T follicular helper cell (primary cell): ENCODE measurements at places on chromosomes 11 and 22.

- DNase-seq: no peak
Measured at GRCh38 chr11:60362241-60362640, 16.1 kb upstream of the MS4A7 start.

- DNase-seq: peak; percentile 60
Measured at GRCh38 chr22:38114484-38115398, 4.3 kb upstream of the BAIAP2L2 start.

DNA sequence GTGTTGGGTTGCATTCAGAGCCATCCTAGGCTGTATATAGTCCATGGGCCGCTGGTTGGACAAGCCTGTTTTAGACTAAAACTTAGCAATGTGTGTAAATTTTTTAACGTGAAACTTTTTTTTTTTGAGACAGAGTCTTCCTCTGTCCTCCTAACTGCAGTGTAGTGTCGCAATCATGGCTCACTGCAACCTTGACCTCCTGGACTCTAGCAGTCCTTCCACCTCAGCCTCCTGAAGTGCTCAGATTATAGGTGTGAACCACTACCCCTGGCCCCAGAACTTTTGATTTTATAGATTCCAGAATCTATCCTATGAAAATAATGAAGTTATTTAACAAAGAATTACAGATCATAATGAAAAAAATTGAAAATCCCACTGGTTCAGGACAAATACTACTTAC, 29.9 kb upstream of the PANX2 start:
- no peak for DNase-seq

DNA sequence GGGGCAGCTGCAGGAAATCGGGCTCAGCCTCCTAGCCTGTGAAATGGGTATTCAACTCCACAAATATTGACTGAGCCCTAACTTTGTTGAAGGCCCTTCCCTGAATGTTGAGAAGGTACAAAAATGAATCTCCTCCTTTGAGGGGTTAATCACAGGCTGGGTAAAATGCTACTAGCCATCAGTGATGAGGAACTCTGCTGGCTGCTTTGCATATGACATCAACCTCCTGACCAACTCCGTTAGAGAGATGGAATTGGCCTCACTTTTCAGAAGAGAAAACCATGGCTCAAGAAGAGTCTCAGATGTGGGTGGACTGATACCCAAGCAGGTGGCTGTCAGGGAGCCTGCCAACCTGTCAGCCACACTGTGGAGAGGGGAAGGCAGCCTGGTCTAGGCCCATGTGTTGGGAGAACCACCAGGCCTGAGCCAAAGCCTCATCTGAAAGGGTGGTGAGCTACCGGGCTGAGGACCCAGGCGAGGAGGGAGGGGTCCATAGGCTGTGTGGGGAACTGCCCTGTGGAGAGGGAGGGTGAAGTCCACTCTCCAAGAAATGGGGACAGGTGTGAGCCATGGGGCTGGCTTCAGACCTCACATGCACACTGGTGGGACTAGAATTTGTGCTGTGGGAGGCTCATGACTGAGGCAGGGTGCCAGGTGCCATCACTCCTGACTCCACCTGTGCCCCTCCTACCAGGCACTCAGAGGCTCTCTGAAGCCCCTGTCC, 11.8 kb downstream of the CDCA5 start:
- no peak for DNase-seq

- DNase-seq: no peak
Measured at GRCh38 chr11:100785148-100785983, 98.3 kb downstream of the ARHGAP42 start.

- no peak for DNase-seq
Measured at GRCh38 chr11:17604915-17605233, 57.8 kb downstream of the OTOG start.

DNA sequence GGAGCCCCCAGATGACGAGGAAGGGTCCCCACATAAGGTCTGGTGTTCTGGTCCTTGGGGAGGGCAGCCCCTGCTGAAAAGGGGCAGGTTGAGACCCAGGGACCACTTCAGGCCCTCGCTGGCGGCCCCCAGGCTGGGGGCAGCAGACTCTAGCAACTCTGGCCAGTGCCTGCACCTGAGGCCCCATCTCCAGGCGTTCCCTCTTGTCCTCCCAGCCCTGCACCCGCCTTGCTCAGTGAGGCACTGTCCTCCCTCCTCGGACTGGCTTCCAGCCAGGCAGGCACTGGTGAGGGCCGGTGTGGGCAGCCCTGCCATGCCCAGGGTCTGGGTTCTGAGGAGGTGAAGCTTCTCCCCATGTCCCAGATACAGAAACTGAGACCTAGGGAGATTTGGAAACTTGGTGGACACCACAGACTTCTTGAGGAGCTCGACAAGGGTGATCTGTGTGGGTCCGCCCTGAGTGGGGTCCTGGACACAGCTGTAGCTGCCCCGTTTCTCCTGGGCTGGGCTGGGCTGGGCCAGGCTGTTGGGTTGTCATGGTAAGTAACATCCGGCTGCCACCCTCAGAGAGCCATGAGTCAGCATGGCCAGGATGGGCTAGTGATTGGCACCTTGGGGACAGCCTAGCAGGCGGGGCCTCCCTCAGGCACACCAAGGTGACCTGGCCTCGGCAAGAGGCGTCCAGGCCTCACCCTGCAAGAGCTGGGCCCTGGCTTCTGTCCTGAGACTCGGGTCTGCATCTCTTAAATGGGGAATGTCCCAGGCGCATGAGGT, 11.1 kb upstream of the PHLDA2 start:
- no peak for DNase-seq

DNA sequence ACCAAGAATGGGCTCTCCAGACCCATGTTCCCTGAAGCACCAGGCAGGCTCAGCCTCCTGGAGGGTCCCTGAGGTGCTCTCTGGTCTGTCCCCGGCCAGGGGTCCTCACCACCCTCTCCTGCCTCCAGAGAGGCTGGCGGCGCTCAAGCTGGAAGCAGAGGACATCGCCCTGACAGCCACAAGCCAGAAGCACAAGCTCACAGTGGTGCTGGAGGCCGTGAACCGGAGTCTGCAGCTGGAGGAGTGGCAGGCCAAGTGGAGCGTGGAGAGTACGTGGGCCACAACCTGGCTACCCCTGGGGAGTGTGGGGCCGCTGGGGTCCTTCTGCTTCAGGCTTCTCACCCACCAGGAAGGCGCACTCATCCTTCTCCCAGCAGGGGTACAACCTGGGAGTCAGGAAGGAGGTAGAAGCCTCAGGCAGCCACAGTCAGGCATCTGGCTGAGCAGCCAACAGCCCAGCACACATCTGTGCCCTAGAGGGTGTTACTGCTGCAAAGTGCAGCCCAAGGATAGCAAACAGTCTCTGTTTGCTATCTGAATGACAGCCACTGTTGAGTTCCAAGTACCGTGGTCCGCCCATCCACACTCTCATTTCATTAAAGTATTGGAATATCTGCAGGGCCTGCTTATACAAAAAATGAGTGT, 8.4 kb downstream of the PARVG start:
- no peak for DNase-seq

- no peak for DNase-seq
Measured at GRCh38 chr11:128964463-128964930, 21.8 kb upstream of the TP53AIP1 start.

- no peak for DNase-seq
Measured at GRCh38 chr22:26576026-26576680, 13.8 kb downstream of the TPST2 start.

DNA sequence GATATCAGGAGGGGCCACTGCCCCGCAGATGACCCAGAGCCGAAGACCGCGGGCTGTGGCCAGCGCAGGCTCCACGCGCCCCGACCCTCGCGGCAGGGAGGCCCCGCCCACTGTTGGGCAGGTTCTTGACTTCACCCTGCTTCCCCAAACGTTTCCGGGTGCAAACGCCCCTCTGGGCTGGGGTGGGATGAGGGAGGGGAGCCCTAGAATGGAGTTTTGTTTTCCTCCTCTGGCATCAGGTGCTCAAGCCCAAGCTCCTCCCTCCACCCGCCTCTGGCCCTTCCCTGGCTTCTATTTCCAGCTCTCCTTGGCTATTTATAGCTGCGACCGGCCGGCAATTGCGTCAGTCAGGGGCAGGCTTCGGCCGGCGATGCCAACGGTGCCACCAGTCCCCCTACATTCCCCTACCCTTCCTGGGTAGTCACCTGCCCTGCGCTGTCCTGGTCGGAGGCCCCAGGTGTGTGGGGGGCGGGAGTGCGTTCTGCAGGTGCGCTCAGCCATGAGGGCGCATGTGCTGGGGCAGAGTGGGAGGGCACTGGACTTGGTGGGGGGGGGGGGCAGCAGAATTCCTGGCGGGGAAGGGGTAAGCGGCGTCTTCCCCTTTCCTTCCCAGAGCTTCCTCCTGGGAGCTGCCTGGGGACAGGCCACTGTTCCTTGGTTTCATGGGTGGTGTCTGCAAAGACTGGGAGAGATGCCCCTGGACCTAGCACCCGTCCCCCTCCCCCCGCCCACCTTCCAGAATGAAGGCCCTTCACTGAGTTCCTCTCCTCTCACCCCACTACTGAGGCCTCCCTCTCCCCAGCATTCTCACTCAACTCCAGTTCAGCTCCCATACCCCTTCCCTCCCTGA, 23.6 kb downstream of the DUSP8 start:
- DNase-seq: no peak
